Suprapubic skin (tissue), 4 donors: ENCODE measurements at places on chromosomes 11 and 22. TPM values are rescaled to one million over a fixed set of nuclear protein-coding genes. Genes with fewer than 3 reads are reported as not detected.
A peak's percentile ranks its signal among the peaks of the same experiment; 100 is the strongest.

DNA sequence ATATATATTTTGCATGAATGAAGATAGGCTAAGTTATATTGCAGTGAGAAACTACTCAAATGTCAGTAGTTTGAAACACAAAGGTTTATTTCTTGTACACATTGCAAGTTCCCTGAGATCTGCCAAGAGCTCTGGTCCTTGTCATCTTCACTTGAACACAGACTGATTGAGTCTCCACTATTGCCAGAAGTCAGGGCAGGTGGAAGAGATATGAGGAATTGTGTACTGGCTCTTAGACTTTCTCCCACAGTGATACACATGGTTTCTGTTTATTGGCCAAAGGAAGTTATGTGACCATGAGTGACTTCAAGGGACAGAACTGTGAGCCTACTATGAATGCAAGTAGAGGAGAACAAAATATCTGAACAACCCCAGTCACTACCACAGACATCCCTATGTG is 44.2 kb downstream of the PPFIBP2 start:
- H3K4me3 ChIP-seq = no peak overlapping the region
- peaks cover 12% of the 10 kb centered on the region for H3K4me1 ChIP-seq
- DNase-seq = no peak
- no peaks in the 10 kb centered on the region for H3K27me3 ChIP-seq
- no peaks in the 10 kb centered on the region for H3K36me3 ChIP-seq
- H3K27ac ChIP-seq = no peak overlapping the region

DNA sequence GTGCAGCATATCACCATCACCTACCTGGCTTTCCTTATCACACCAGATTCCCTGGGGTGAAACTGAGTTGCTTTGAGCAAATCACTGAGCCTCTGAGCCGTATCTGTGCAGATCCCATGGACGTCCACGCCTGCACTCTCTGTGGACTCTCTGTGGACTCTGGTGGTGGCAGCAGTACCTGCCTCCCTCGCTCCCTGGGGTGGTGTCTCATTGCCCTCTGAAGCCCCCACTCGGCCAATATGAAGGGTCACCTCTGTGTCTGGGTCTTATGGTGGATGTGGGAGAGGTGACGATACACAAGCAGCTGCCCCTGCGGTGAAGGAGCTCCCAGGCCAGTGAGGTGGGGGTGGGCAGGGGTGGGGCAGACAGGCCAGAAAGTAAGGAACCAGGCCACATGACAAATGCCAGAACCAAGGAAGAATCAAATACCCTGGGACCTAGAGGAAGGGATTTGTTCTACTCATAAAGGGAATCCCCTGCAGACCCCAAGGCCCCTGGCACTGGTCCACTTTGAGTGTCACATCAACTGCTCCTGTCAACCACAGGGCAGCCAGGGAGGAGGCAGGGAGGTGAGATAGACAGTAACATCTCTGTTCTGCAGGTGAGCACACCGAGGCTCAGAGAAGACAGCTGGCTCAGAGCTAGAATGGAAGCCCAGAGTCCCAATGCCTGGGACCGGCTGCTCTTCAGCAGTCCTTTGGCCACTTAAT is 9.2 kb upstream of the CHST1 start:
- no peak overlapping the region for H3K4me3 ChIP-seq
- no peaks in the 10 kb centered on the region for H3K4me1 ChIP-seq
- no peak overlapping the region for H3K27ac ChIP-seq
- H3K27me3 ChIP-seq = no peaks in the 10 kb centered on the region
- DNase-seq = no peak

DNA sequence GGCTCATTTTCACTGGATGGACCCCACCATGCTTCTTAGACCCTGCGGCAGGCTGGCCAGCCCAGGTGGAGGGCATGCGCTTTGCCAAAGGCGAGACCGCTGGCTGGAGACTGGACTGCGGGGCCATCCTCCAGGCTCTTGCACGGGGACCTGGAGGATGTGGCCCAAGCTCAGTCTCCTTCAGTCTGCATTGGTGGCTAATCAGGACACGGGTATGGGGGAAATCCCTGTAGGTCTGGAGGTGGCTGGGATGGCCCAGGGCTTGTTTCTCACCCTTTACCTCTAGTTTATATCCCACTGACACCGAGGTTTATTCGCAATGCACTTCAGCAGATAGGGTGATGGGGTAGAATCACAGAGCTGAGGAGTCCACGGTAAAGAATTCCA is 45.0 kb downstream of the BCR start:
- H3K4me1 ChIP-seq = peaks cover 41% of the 10 kb centered on the region
- no peaks in the 10 kb centered on the region for H3K27me3 ChIP-seq
- DNase-seq = no peak
- no peak overlapping the region for H3K4me3 ChIP-seq
- no peaks in the 10 kb centered on the region for H3K36me3 ChIP-seq
- peak overlapping the region; percentile 67 for H3K27ac ChIP-seq

- H3K4me1 ChIP-seq = peaks cover 20% of the 10 kb centered on the region
- no peaks in the 10 kb centered on the region for H3K27me3 ChIP-seq
- H3K4me3 ChIP-seq = no peak overlapping the region
- DNase-seq = no peak
Measured at GRCh38 chr22:46686221-46687047, 51.6 kb downstream of the CERK start.

- H3K27me3 ChIP-seq = no peaks in the 10 kb centered on the region
- H3K4me3 ChIP-seq = no peak overlapping the region
- no peak for DNase-seq
- H3K27ac ChIP-seq = no peak overlapping the region
Measured at GRCh38 chr11:91906871-91907624, 317.6 kb upstream of the FAT3 start.

DNA sequence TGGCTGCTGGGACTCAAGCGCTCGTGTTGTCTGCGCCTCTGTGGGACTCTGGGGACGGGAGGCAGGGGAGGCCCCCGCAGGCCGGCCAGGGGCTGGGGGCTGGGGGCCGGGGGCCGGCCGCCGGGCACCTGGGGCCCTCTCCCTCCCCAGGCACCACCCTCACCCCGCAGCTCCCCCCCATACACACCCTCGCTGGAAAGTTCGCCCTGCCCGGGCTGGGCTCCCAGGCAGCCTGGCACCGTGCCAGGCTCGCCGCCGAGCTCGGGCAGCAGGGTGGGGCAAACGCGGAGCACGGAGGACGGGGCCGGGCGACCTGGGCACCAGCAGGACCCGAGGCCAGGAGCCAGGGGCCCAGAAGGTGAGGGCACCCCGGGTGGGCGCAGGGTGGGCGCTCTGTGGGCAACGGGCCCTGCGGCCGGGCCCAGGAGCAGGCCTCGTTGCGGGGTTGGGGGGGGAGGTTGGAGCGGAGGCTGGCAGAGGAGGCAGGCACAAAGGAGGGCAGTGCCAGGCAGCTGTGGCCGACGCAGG is 76.7 kb upstream of the WNT7B start:
- H3K4me3 ChIP-seq = peak overlapping the region; percentile 83
- H3K27ac ChIP-seq = peak overlapping the region; percentile 98
- no peaks in the 10 kb centered on the region for H3K27me3 ChIP-seq
- peaks cover 95% of the 10 kb centered on the region for H3K4me1 ChIP-seq
- no peaks in the 10 kb centered on the region for H3K36me3 ChIP-seq

DNA sequence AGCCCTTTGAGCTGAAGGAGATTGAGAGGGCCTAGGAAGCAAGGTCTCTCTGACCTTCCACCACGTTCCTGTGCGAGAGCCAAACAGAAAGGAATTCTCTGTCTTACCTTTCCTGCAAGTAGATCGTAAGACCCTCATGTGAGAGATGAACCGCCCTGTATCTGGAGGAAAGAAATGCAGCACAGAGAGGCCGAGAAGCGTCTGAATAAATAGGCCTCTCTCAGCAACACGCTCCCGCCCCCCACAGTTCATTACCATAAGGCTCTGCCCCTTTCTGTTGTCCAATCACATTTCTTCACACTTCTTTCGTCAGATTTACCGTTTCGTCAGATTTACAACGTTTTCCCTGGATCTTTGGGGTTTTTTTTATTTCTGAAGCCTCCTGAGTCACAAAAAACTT is 90.3 kb downstream of the BLID start:
- no peak overlapping the region for H3K4me3 ChIP-seq
- no peaks in the 10 kb centered on the region for H3K4me1 ChIP-seq
- DNase-seq = no peak
- no peak overlapping the region for H3K27ac ChIP-seq
- no peaks in the 10 kb centered on the region for H3K27me3 ChIP-seq
- H3K36me3 ChIP-seq = no peaks in the 10 kb centered on the region

DNA sequence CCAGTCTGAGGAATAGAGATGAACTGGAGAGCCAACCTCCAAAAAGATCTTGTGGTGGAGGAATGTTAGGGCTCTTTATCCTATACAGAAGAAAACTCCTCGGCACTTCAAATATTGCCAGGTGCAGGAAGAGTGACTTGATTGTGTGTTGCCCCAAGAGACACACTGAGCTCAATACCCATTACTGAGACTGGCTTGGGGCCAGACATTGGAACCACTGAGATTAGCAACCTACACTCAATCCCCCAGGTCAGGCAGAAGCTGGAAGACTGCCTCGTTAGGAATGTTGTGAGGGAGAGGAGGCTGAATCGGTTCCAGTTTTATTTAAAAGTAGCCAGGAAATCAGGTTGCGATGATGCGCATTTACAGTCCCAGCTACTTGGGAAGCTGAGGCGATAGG is 2.4 kb upstream of the SGSM3 start:
- H3K27ac ChIP-seq = no peak overlapping the region
- H3K4me3 ChIP-seq = no peak overlapping the region
- no peaks in the 10 kb centered on the region for H3K27me3 ChIP-seq
- peaks cover 21% of the 10 kb centered on the region for H3K4me1 ChIP-seq

- H3K36me3 ChIP-seq = peaks cover 2% of the 10 kb centered on the region
- no peaks in the 10 kb centered on the region for H3K27me3 ChIP-seq
- DNase-seq = no peak
- H3K27ac ChIP-seq = peak overlapping the region; percentile 6
- H3K4me1 ChIP-seq = peaks cover 23% of the 10 kb centered on the region
Measured at GRCh38 chr22:46172522-46173110, 22.3 kb downstream of the PPARA start.

- no peak overlapping the region for H3K27ac ChIP-seq
- no peaks in the 10 kb centered on the region for H3K4me1 ChIP-seq
- peaks cover 21% of the 10 kb centered on the region for H3K27me3 ChIP-seq
- H3K36me3 ChIP-seq = no peaks in the 10 kb centered on the region
Measured at GRCh38 chr11:134483857-134484256, 71.8 kb upstream of the B3GAT1 start.

DNA sequence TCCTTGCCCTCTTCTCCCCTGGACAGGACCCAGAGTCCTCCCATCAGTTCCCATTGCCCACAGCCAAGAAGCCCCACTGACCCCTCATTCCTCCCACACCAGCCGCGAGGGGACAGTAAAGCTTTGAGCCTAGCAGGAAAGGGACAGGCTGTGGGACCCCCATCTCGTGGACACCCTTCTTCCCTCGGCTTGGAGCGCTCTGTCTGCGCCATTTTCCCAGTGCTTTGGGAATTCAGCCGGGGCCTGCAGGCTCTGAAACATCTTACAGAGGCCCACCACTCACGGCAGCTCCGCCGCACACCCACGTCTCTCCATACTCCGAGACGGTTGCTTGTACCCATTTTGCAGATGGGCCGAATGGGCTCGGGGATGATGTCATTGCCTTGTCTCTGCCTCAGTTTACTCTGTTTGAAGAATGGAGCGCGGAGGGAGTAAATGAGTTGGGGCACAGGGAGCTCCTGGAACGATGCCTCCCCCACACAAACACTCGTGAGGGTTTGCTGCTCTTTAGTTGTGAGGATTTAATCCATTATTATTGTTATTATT is 447.7 kb downstream of the TBC1D22A start:
- no peak overlapping the region for H3K4me3 ChIP-seq
- H3K4me1 ChIP-seq = no peaks in the 10 kb centered on the region
- no peaks in the 10 kb centered on the region for H3K27me3 ChIP-seq
- H3K36me3 ChIP-seq = no peaks in the 10 kb centered on the region

DNA sequence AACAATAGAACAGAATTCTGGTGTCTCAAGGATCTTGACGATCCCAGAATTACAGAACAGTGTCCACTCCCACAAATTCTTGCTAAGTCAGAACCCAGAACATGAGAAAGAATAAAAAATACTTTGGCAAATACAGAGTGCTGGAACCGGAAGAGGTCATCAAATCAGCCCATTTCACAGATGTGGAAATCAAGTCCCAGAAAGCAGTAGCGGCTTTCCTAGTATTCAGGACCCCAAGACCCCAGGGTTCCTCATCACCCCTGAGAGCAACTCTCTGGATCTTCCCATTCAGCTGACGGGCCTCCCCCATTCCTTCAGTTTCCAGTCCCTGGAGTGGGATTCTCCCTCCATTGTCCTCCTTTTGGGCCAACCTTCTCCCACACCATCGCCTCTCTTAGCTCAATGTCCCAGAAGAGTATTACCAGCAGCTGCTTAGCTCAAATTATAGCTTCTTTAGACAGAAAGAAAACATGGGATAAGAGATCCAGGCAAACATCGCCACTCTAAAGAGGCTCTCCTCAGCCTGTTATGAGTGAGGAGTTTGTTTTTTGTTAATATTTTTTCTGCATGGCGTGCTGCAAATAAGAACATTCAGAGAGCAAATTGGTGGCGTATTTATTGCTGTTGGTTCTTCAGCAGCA is 268.3 kb downstream of the MN1 start:
- no peak overlapping the region for H3K27ac ChIP-seq
- no peak overlapping the region for H3K4me3 ChIP-seq
- peaks cover under 1% of the 10 kb centered on the region for H3K27me3 ChIP-seq
- no peak for DNase-seq
- peaks cover 11% of the 10 kb centered on the region for H3K4me1 ChIP-seq
- H3K36me3 ChIP-seq = no peaks in the 10 kb centered on the region

DNA sequence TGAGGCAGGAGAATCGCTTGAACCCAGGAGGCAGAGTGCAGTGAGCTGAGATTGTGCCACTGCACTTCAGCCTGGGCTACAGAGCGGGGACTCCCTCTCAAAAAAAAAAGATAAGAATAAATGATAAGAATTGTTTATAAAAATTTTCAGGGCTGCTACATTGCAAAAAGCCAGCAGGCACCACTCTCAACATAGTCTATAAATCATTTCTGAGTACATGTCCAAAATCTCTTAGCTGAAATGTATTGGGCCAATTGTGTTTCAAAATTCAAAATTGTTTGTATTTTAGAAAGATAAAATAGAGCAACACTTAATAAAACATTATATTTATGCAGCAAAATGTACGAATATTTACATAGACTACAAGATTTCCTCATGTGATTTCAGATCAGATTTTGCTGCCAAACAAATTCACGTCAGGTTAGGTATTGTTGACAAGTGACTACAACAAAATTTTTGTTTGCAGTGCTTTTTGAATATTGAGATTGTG is 13.9 kb downstream of the PGR start:
- no peaks in the 10 kb centered on the region for H3K27me3 ChIP-seq
- no peak overlapping the region for H3K4me3 ChIP-seq
- no peaks in the 10 kb centered on the region for H3K36me3 ChIP-seq
- no peaks in the 10 kb centered on the region for H3K4me1 ChIP-seq
- no peak for DNase-seq
- H3K27ac ChIP-seq = no peak overlapping the region

GRCh38 chr11:14673824-14674405 is 30.3 kb downstream of the PDE3B start:
- DNase-seq = no peak
- H3K27ac ChIP-seq = no peak overlapping the region
- no peak overlapping the region for H3K4me3 ChIP-seq
- no peaks in the 10 kb centered on the region for H3K27me3 ChIP-seq

- H3K27me3 ChIP-seq = no peaks in the 10 kb centered on the region
- no peak overlapping the region for H3K4me3 ChIP-seq
- H3K27ac ChIP-seq = no peak overlapping the region
- H3K36me3 ChIP-seq = no peaks in the 10 kb centered on the region
Measured at GRCh38 chr11:68741463-68741862, 9.9 kb downstream of the TESMIN start.

POU2AF3 gene
- total RNA-seq = not detected

APOL1 gene
- total RNA-seq = 3.5 TPM

BEST1 gene
- 2.7 TPM for total RNA-seq
